ENCODE measurements at places on chromosomes 2 and 18. TPM values are rescaled to one million over a fixed set of nuclear protein-coding genes. Genes with fewer than 3 reads are reported as not detected.

Gene DSG2
- 30.5 TPM for total RNA-seq

Gene ALLC
- not detected for total RNA-seq

Gene SLC16A14
- 6.4 TPM for total RNA-seq

Gene GRHL1
- total RNA-seq: 0.19 TPM

Gene APCDD1
- not detected for total RNA-seq

Gene SRD5A2
- not detected for total RNA-seq

Gene FAM124B
- not detected for total RNA-seq

Gene AOX1
- 0.80 TPM for total RNA-seq

Gene MTIF2
- 34.1 TPM for total RNA-seq

Gene IL1R2
- 0.64 TPM for total RNA-seq

Gene AFG3L2
- 63.8 TPM for total RNA-seq

Gene ZNF396
- 0.45 TPM for total RNA-seq

Gene CDH19
- total RNA-seq: not detected

Gene LIMS4
- total RNA-seq: 0.49 TPM

Gene ARHGEF4
- 0.21 TPM for total RNA-seq

Gene ASTL
- 1.0 TPM for total RNA-seq

Gene XRCC5
- total RNA-seq: 499 TPM

Gene CELF4
- not detected for total RNA-seq

Gene ACVR1C
- total RNA-seq: not detected

Gene CDH7
- total RNA-seq: not detected

Gene GREB1L
- not detected for total RNA-seq

Gene ATP8B1
- total RNA-seq: 0.16 TPM

Gene ZSWIM2
- not detected for total RNA-seq

All from GM12878 (cell line).